NCI-H1436 treated with DMSO at 0.1 percent for 48 hours (cell line): ENCODE measurements at places on chromosomes 13 and 19.

DNA sequence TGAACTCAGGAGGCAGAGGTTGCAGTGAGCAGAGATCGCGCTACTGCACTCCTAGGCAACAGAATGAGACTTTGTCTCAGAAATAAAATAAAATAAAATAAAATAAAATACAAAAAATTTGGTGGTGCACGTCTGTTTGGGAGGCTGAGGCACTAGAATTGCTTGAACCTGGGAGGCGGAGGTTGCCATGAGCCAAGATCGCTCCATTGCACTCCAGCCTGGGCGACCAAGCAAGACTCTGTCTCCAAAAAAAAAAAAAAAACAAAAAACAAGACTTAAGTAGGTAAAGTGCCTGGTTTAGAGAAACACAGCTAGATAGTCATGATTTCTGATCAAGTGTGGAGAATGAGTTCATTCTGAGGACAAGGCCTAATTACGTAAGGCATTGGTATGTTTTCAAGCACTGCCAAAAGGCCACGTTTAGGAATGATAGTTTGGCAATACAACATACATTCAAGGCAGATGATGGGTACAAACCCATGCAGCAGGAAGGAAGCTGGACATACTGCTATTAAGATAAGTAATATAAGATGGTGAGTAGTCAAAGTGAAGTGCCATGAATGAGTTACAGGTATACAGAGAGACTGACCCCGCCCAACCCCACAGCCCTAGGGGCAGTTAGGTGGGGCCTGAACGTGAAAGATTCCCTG is 4.8 kb upstream of the UCHL3 start:
- no peak for DNase-seq

DNA sequence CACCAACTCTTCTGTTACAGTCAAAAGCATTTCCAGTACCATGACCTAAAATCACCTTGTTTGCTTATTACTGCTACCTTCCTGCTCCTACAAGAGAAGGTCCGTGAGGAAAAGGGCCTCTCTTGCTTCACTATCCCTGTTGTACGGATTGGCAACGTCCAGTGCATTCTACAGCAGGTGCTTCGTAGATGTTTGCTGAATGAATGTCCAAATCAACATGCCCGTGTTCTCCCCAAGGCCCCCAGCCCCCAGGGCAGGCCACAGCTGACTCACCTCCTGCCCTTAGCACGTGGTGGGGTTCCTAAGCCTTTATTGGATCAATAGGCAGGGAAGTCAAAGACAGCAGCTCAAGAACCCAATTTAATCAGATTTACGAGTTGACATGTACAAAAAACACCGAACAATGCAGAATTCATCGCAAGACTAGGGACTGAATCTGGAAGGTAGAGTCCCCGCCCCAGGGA is 5.5 kb upstream of the NAPA start:
- no peak for DNase-seq

- DNase-seq = no peak
Observed at GRCh38 chr19:34254698-34255432, 511 bp downstream of the GARRE1 start.

- no peak for DNase-seq
Observed at GRCh38 chr19:42627916-42628315, 33.2 kb upstream of the CEACAM8 start.

DNA sequence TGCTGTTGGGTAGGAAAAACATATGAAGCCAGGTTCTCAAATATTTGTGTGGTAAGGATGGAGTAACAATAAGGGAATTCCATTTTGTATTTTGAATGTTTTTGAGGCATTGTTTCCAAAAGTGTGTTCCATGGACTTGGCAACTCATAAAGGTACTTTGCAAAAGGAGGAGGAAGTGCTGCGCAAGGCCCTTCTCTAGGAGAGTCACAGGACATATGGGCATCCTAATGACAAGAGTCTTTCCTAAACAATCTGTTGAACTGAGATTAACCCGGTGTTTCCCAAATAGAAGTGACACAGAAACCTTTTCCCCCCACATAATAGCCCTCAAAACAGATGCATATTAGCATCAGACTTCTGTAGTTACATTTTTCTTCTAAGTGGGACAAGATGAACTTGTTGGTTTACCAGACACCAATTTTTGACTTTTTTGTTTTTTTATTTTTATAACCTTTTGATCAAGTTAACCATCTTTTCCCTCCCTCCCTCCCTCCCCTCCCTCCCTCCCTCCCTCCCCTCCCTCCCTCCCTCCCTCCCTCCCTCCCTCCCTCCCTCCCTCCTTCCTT is 209.3 kb downstream of the PCCA start:
- DNase-seq = no peak

GRCh38 chr19:44808463-44809371 is at the start of gene BCAM:
Gene BCAM, plus strand, starts transcription at chr19:44809103. Its CDS starts 22 bp downstream, at chr19:44809125.
- DNase-seq = no peak

DNA sequence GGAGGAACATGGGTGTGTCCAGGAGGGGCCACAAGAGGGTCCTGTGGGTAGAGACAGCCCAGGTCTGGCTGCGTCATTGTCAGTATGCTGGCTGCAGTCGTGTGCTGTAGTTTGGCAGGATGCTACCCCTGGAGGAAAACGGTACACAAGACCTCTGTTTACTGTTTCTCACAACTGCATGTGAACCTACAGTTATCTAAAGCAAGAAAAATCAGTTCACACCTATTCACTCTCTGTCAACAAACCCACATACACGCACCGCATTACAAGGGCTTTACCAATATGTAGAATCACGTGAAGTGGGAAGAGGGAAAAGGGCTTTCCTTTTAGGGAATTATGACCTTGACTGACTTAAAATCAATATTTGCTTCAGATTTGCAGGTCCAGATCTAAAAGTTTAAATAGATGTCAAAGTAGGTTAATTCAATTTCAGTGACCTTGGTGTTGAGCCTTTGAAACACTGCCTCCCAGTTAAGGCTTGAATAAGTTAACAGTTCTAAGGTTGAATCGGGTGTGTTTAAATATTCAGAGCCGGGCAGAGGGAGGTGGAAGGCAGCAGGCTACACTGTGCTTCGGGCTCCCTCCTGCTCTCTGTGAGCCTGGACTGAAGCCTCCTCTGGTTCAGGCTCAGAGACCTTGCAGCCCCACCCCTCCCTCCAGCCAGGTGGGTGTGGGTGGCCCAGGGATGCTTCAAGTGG is 17.2 kb upstream of the MCF2L start:
- no peak for DNase-seq

- no peak for DNase-seq
Observed at GRCh38 chr13:93559718-93560117, 333.1 kb downstream of the GPC6 start.

DNA sequence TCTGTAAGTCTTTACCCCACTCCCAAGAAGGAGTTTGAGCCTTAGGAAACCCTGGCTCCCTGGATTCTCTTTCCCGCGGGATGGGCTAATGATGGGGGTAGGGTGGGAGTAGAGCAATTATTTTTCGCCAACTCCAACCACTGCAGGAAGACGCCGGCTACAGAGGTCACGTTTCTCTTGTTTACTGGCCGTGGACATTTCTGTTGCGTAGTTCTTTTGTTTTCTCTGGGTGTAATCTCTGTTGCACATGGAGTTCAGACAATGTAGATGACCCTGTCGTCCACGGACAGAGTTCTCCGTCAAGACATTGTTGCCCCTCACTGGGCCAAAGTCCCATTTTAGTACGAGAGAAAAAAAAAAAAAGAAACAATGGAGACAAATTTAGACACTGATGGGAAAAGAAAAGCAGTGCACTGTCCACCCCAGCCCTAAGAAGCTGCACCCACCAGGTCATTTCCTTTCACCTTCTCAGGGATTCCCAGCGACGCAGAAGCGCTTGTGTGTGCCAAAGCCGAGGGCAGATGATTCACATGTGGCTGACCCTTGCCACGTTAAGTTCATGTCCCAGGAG is 133.9 kb upstream of the ARGLU1 start:
- no peak for DNase-seq

GRCh38 chr19:35828692-35829301 is 16.2 kb upstream of the PRODH2 start:
- no peak for DNase-seq

GRCh38 chr13:99981735-99982035 is at the start of gene ZIC2:
Gene ZIC2, plus strand, starts transcription at chr13:99981784. Its CDS starts 281 bp downstream, at chr13:99982065.
- DNase-seq = no peak

- no peak for DNase-seq
Observed at GRCh38 chr13:72489751-72490150, 237.7 kb downstream of the MZT1 start.

- DNase-seq = no peak
Observed at GRCh38 chr13:113548171-113548641, 36.3 kb upstream of the TFDP1 start.

DNA sequence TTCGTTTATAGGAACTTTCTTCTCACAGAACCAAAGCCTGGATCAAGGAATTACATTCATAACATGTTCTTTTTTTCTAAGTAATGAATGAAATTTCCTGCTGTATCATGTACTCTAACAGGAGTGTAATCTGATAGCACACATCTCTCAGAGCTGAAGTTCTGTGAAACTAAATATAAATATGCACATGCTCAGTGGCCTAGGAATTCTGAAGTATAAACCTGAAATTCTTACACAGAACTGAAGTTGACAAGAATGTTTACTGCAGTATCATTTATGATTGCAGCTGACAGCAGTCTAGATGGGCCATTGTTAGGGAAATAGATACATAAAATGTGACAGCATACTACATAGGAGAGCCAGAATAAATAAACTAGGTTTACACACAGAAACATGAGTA is 54.5 kb downstream of the USP12 start:
- no peak for DNase-seq

DNA sequence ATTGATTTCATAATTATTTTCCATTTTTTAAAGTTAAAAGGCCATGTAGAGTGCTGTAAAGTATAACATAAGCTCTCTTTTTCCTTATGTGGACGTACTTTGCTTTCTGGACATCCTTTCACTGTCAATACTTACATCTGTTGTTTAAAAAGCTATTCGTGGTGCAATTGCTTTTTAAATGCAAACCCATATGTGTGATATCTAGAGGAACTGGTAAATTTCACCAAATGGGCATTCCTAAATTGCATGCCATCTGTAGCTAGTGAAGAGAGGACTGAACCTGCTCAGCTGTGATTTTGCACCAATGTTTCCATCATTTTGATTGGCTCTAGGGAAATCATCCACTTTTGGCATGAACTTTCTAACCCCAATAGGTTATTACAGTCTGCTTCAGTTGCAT is 129.4 kb downstream of the PCDH17 start:
- no peak for DNase-seq

- DNase-seq = no peak
Observed at GRCh38 chr13:36975172-36975571, 24.0 kb downstream of the ALG5 start.

- DNase-seq = no peak
Observed at GRCh38 chr13:103898481-103898880, 832.3 kb upstream of the SLC10A2 start.

GRCh38 chr13:113746143-113746525 is 12.9 kb upstream of the TMEM255B start:
- no peak for DNase-seq

DNA sequence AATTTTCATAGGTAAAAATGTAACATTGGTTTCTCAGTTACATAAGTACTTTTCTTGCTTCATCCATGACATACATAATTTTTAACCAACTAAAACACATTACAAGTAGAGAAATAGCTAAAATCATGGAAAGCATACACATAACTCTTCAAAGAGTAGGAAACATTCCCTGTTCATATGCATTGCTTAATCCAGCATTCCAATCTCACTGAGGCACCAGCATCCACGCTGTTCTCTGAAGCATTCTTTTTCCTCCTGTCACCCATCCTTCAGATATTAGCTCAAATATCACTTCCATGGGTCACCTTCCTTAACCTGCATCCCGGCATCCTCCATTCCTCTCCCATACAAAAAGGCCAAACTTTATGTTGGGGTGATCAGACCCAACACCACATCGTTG is 79.1 kb downstream of the ZNF254 start:
- DNase-seq = no peak

GRCh38 chr13:25860265-25860664 is 191.6 kb downstream of the SHISA2 start:
- no peak for DNase-seq

GRCh38 chr19:5152013-5152763 is 183.3 kb downstream of the KDM4B start:
- no peak for DNase-seq

DNA sequence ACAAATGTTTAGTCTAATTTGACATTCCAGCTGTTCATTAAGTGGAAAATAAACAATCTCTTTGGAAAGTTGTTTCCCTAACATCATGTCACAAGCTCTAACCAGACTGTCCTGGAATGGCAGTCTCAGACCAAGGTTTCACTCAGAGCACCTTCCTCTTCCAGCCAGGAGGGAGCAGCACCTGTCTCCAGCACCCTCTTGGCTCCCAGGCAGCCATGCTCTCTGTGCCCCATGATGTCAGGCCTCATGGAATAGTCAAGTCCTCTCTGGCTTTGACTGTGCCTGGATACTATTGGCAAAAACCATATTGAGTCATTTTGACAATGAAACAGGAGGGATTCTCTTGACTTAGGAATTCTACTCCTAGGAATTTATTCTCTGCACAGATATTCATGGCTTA is 171.4 kb downstream of the OXGR1 start:
- DNase-seq = no peak

GRCh38 chr19:6743066-6743465 is 3.6 kb downstream of the TRIP10 start:
- no peak for DNase-seq

DNA sequence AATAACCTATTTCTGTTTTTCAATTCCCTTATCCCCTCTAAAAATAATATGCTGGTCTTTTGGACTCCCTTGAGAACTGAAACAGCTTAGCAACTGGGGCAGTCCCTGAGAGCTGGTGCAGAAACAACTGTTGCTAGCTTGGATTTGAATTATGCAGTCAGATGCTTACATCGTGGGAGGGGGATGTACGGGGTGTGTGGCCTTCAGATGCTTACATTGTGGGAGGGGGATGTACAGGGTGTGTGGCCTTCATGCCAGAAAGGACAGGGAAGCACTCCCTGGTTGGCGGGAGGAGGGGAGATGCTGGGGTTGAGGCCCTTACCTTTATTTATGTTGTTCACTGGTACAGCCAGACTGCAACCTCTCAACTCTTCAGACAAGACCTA is 25.6 kb downstream of the LRCH1 start:
- DNase-seq = no peak

DNA sequence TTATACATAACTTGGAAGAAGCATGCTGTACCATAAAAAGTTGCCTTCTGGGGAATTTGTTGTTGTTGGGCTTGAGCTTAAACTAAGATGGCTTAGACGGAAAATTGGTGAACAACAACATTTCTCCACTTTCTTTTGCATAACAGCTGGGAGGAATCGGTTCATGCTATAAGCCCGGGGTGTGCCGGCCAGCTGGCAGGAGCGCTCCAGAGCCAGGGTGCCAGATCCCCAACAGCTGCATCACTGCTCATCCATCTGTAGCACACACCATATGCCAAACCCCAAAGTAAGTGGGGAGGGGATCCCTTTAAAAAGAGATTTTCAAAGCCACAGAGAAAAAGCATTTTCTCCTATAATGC is 419.5 kb upstream of the ARGLU1 start:
- DNase-seq = no peak

DNA sequence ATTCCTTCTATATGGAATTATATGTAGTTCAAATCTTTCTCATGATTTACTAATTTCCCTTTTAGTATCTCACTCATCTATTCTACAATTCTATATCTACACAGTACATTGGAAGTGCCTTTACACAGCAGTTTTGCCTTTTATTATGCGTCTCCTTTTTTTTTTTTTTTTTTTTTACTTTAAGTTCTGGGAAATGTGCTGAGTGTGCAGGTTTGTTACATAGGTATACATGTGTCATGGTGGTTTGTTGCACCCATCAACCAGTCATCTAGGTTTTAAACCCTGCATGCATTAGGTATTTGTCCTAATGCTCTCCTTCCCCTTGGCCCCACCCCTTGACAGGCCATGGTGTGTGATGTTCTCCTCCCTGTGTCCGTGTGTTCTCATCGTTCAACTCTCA is 1150.1 kb upstream of the PRR20A start:
- no peak for DNase-seq

- DNase-seq = no peak
Observed at GRCh38 chr13:94309997-94310855, 169.3 kb downstream of the DCT start.
